ENCODE measurements at places on chromosomes 2 and 18. TPM values are rescaled to one million over a fixed set of nuclear protein-coding genes. Genes with fewer than 3 reads are reported as not detected.
A peak's percentile ranks its signal among the peaks of the same experiment; 100 is the strongest.

DNA sequence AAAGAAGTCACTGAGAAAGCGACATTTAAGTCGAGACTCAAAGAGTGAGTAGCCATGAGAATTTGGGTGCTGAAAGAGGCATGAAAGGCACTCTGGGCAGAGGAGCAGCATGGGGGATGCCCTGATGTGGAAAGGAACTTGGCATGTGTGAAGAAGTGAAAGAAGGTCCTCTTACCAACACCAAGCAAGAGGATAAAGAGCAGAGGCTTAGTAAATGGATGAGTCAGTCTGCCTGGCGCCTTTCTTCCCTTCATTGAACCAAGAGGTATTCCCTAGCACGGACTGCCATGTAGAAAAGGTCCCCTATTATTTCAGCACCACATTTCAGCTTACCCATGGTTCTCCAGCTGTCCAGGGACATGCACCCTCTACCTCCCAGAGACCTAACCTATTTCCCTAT, 221.1 kb upstream of the NRP2 start:
- no peak overlapping the region for H3K27ac ChIP-seq
- DNase-seq, result no peak
- H3K27me3 ChIP-seq, result no peaks in the 10 kb centered on the region
- no peaks in the 10 kb centered on the region for H3K36me3 ChIP-seq
- no peaks in the 10 kb centered on the region for H3K4me1 ChIP-seq
- H3K4me3 ChIP-seq, result no peak overlapping the region

ABCG8 gene
- not detected for total RNA-seq

ABCG5 gene
- total RNA-seq, result not detected

- no peaks in the 10 kb centered on the region for H3K36me3 ChIP-seq
- H3K4me3 ChIP-seq, result peak overlapping the region; percentile 87
- H3K4me1 ChIP-seq, result peaks cover 45% of the 10 kb centered on the region
- peak; percentile 60 for DNase-seq
- H3K27ac ChIP-seq, result peak overlapping the region; percentile 96
Measured at GRCh38 chr18:48541026-48541746, 2.4 kb downstream of the CTIF start.

- no peaks in the 10 kb centered on the region for H3K27me3 ChIP-seq
- H3K4me3 ChIP-seq, result no peak overlapping the region
- no peaks in the 10 kb centered on the region for H3K36me3 ChIP-seq
- no peak for DNase-seq
- H3K4me1 ChIP-seq, result peaks cover 10% of the 10 kb centered on the region
Measured at GRCh38 chr2:44107974-44108373, 60.7 kb upstream of the PPM1B start.

- no peak overlapping the region for H3K4me3 ChIP-seq
- H3K4me1 ChIP-seq, result peaks cover 40% of the 10 kb centered on the region
- H3K36me3 ChIP-seq, result no peaks in the 10 kb centered on the region
- peak overlapping the region; percentile 52 for H3K27ac ChIP-seq
- DNase-seq, result no peak
- H3K27me3 ChIP-seq, result no peaks in the 10 kb centered on the region
Measured at GRCh38 chr2:108621087-108621559, 86.9 kb downstream of the LIMS1 start.

DNA sequence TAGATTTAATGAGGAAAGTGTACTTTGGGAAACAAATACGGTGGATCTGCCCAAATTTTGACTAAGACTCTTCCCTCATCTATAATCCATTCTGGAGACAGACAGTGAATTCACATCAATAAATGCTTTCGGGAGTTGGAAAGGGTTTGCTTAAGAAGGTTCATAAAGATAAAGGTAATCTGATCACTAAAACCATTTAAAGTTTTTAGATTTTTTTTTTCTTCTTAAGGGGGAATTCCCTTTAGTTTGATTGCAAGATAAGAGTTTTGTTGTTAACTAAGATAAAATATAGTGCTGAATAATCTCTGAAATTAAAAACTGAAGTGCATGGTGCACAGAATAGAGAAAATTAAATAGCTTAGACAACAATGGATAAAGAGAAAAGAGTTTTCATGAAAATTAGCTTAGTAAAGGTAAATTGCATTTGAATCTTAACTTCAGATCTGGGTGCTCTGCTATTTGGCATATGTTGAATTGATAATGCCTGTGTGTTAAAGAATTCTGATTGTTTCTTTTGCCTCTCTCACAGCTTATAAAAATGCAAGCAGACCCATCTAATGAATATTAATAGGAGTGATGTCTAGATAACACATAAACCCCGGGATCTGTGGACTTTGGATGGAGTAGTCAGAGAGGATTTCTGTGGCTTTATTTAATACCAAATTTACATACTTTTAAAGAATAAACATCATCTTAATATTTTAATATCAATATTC, 100.8 kb downstream of the MEIS1 start:
- H3K4me1 ChIP-seq, result no peaks in the 10 kb centered on the region
- no peak overlapping the region for H3K27ac ChIP-seq
- no peak for DNase-seq
- no peaks in the 10 kb centered on the region for H3K36me3 ChIP-seq
- no peak overlapping the region for H3K4me3 ChIP-seq
- H3K27me3 ChIP-seq, result no peaks in the 10 kb centered on the region

GRCh38 chr18:56115071-56116015, 523.0 kb downstream of the TXNL1 start:
- no peaks in the 10 kb centered on the region for H3K4me1 ChIP-seq
- H3K36me3 ChIP-seq, result no peaks in the 10 kb centered on the region
- no peaks in the 10 kb centered on the region for H3K27me3 ChIP-seq

GREB1 gene
- total RNA-seq, result 3.1 TPM
